Stimulated activated CD4-positive, alpha-beta T cell treated with anti-CD3 and anti-CD28 coated beads, Interleukin-12 subunit alpha, Interleukin-12 subunit beta, amount 100 ng/mL, for 48 hours (primary cell): ENCODE measurements at places on chromosomes 7 and 10.

- DNase-seq: no peak
Measured at GRCh38 chr10:76628801-76629200, 1008.8 kb downstream of the KCNMA1 start.

DNA sequence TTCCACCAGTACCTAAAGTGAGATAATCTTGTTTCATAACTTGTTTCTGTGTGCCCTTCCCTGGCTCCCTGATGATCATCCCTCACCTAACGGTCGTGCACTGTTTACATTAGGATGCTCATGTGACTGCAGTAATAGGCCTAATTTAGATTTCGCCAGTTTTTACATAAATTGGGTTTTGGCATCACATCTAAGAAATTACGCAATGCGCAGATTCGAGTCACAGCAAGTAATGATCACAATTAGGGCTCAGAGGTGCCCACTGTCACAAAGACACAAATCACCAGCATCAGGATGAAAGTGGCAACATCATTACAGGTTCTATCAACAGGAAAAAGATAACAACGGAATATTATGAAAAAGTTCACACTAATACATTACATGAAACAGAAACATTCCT lies 94.7 kb downstream of the LARP4B start:
- no peak for DNase-seq

- no peak for DNase-seq
Measured at GRCh38 chr7:85176197-85176596, 10.7 kb downstream of the SEMA3D start.

DNA sequence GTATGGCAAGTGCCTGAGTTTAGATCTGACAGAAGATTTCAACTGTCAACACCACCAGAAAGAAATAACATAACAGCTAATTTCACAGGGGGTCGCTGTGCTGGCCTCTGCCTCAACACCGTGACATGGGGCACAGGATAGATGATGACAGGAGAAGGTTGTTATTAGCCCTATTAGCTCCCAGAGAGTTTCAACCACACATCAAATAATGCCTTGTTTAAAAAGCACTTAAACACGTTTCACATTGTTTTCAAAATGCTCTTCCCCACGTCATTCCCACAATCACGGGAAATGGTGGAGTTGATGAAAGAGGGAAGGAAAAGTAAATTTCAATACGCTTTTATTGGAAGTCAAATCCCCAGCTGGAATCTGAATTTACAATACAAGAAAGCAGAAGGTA lies 184.7 kb downstream of the MAGI2 start:
- no peak for DNase-seq

- no peak for DNase-seq
Measured at GRCh38 chr10:51806079-51806835, 106.9 kb upstream of the CSTF2T start.

DNA sequence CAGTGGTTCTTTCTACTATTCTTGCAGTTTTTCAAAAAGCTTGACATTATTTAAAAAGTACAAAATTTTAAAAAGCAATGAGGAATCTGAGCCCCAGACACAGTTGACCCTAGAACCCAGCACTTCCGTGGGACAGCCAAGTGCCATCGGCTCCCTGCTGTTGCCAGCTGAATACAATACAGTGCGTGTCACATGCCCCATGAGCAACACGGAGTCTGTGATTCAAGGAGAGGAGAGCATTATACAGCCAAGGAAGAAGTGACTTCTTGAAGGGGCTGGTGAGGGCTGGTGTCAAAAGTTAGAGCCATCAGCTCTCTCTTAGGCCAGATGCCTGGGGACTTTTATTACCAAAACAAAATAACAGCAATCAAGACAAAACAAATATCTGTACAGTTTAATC lies 123.0 kb upstream of the FGFR2 start:
- DNase-seq: no peak

- no peak for DNase-seq
Measured at GRCh38 chr10:12036073-12036655, 6.4 kb downstream of the UPF2 start.

DNA sequence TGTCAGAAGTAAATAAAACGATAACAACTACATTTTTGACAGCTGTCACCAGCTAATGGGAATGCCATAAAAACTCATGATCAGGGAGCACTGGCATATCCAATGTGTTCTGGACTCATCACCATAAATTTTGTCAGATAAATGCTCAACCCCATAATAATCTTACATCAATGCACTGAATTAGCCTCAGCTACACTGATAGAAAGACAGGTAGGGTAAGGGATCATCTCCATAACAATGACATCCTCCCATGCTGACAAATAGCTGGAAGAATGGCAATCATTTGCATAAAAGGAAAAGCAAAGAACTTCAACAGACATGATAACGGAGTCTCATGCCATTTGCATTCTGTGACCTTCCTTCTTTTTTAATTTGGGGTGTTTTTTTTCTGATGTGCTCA lies 352.8 kb upstream of the PFKP start:
- no peak for DNase-seq

GRCh38 chr7:110853263-110853662 lies 237.7 kb upstream of the LRRN3 start:
- no peak for DNase-seq

DNA sequence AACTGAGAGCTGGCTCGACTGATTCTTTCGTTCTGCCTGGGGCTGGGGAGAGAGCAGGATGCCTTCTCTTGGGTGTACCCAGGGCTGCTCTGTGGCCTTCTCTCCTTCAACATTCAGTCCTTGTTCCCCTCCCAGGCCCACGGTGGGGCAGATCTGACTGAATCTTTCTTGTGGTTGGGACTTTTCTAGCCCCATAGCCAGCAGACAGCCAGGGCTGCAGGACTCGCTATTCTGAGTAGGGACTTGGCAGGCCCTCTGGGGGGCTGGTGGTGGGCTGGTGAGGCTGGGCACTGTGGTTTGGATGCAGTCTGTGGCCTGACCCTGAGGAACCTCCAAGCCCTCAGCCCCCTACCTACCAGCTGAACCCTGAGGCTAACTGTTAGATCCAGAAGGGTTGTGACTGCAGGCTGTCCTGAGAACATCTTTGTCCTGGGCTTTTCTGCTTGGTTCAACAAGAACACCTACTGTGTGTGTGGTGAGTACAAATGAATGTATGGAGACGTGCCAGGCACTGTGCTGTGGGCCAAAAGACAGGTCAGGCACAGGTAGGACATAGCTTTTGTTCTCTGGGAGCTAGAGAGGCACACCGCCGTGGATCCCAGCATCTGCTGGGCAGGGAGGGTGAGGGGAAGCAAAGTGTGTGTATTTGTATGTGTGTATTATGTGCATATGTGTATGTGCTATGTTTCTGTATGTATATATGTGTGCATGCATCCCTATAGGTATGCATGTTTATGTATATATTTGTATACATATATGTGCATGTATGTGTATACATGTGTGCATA lies 2.1 kb upstream of the PALD1 start:
- DNase-seq: no peak

- DNase-seq: no peak
Measured at GRCh38 chr10:100489396-100489795, 26.6 kb downstream of the WNT8B start.

- DNase-seq: no peak
Measured at GRCh38 chr7:50412973-50413372, 37.2 kb downstream of the FIGNL1 start.

DNA sequence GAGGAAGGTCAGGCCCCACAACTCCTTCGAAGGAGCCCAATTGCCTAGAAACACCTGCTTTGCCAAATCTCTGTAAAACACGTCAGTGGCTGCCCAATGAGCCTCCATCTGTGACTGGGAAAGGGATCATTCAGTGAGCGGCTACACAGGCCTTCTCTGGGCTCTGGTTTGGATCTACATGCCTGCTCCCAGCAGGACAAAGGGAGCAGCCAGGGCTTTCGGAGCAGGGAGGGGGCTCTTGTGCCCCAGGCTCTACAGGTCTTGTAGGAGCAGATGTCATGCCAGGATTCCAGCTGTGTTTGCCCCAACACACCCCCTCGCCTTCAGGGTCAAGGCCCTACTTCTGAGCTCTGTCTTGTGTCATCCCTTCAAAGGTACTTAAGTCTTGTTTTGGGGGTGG lies 73.5 kb downstream of the CLEC2L start:
- no peak for DNase-seq

DNA sequence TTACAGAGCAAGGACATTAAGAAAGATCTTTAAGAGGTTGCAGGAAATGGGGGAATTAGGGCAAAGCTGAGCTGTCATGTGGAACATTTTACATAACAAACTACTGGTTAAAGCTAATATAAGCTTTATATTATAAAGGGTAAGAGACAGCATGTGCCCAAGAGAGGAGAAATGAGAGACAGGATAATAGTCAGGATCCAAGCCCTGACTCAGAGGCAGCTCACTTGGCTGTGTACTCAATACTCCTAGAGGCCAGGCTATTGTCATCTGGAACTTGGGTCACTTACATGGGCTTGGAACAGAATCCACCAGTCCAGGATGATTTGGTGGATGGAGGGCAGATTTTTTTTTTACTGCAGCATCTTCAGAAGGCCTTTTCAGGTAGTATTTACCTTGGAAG lies 418.6 kb upstream of the ZMIZ1 start:
- DNase-seq: no peak

GRCh38 chr7:120055300-120055699 lies 217.7 kb upstream of the KCND2 start:
- no peak for DNase-seq

DNA sequence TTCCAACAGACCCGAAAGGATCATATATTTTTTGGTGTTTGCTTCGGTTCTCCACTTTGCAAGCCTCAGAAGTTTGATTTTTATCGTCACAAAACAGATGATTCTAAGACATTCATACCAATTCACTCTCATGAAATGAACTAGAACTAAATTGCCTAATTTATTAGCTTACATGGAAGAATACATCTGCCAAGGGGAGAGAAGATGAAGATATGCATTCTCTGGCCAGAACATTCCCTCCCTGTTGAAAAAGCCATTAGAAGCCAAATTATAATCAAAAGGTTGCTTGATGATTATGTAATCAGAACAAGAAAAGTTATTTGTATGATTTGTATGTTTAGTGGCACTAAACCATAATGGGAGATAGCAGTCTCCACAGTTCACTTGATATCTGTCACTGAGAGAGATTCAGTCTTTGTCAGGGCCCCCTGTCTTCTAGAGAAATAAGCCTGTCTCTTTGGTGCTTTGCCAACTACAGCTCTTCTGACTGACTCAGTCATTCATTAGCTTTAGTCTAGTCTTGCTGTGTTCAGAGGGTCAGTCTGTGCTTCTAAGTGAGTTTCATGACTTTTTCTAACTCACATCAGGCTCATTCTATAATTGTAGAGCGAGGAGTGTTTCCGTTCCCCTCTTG lies 95.3 kb upstream of the GNAI1 start:
- DNase-seq: no peak

- no peak for DNase-seq
Measured at GRCh38 chr7:44378744-44379143, 53.4 kb upstream of the CAMK2B start.

- DNase-seq: no peak
Measured at GRCh38 chr7:76347710-76348109, 11.1 kb downstream of the YWHAG start.

- DNase-seq: no peak
Measured at GRCh38 chr10:56351909-56352630, 9.0 kb downstream of the ZWINT start.

- no peak for DNase-seq
Measured at GRCh38 chr7:88243345-88243909, 23.6 kb upstream of the SRI start.

GRCh38 chr10:118590334-118590733 lies 5.1 kb downstream of the PRLHR start:
- no peak for DNase-seq

DNA sequence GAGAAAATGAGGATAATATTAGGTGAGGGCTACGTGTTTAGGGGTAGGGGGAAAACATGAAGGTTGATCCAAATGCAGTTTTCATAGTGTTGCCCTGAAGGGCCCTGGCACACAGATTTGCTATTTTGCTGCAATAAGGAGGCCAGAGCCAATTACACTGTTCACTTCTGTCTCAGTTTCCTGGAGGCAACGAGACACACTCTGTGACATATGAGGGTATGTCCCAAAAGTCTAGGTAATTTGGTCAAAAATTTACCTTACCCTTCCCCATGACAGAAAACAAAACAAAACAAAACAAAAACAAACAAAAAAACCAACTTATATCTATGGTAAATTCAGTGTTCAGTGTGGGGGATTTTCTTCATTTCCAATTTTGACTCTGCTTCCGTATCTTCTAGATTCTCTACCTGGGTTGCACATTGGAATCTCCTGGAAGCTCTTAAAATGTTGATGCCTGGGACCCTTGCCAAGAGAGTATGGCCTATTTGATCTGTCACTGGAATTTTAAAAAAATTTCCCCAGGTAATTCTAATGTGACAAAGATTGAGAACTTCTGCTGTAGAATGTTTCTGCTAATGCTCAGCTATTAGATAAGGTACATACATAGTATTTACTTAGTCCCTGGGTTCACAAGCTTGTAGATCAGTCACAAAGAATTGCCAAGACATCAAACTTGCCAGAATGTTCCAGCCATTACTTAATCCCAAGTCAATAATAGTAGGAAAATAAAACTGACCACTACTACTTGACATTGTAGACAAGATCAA lies 139.5 kb downstream of the SEMA3E start:
- no peak for DNase-seq

GRCh38 chr10:88100281-88100680 lies 236.9 kb downstream of the PTEN start:
- no peak for DNase-seq
